ENCODE measurements at places on chromosomes 2 and 18. TPM values are rescaled to one million over a fixed set of nuclear protein-coding genes. Genes with fewer than 3 reads are reported as not detected.

The SULT1C2 gene
- not detected for total RNA-seq

The SPC25 gene
- total RNA-seq: 4.4 TPM

The CNDP1 gene
- not detected for total RNA-seq

The CYP26B1 gene
- 0.78 TPM for total RNA-seq

The CELF4 gene
- total RNA-seq: not detected

The CFAP65 gene
- total RNA-seq: under 0.01 TPM

The TSPYL6 gene
- total RNA-seq: not detected

The GULP1 gene
- 32.2 TPM for total RNA-seq

The CCDC74A gene
- total RNA-seq: 3.8 TPM

The DNAJC5G gene
- total RNA-seq: not detected

The SH3RF3 gene
- total RNA-seq: 7.4 TPM

The SNTG2 gene
- total RNA-seq: not detected

The CHRND gene
- not detected for total RNA-seq

The ALPG gene
- not detected for total RNA-seq

The AMER3 gene
- not detected for total RNA-seq

The CLK1 gene
- 79.0 TPM for total RNA-seq

The DSC3 gene
- 0.04 TPM for total RNA-seq

The LOXHD1 gene
- not detected for total RNA-seq

The HNMT gene
- 11.3 TPM for total RNA-seq

The CYP27C1 gene
- not detected for total RNA-seq

The GALNT3 gene
- total RNA-seq: 0.13 TPM

The MC5R gene
- total RNA-seq: not detected

The UGT1A4 gene
- not detected for total RNA-seq

The ABCG8 gene
- total RNA-seq: not detected

The SALL3 gene
- 1.1 TPM for total RNA-seq

The AP1S3 gene
- total RNA-seq: 3.4 TPM

The SPHKAP gene
- not detected for total RNA-seq

The SERPINB10 gene
- not detected for total RNA-seq

The ASB18 gene
- not detected for total RNA-seq

The PLB1 gene
- 0.46 TPM for total RNA-seq
